ENCODE measurements at places on chromosomes 2 and 18.

DNA sequence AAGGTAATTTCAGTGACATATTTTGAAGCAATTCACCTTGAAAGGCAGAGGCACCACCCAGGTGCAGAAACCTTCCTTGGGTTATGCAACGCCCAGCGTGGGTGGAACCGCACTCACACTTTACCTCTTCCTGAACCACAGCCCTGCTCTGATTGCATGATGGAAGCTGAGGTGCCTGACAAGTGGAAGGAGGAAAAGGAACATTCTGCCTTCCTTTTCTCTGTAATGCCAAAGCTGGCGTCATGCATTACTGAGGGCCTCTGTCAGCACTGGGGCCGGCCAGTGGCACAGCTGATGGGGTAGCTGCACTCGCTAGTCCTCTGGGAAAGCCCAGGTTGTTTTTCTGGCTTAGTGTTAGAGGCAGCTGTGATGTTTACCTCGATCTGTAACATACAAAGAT, 266.5 kb downstream of the NEDD4L start:
- no peak for DNase-seq

- no peak for DNase-seq
Observed at GRCh38 chr2:67645280-67646138, 248.4 kb downstream of the ETAA1 start.

GRCh38 chr2:39642051-39642718, 23.5 kb upstream of the TMEM178A start:
- no peak for DNase-seq

GRCh38 chr2:188293601-188294351, 2.1 kb downstream of the GULP1 start:
- DNase-seq, result no peak

GRCh38 chr2:17495590-17495989, 22.6 kb downstream of the RAD51AP2 start:
- DNase-seq, result no peak
